B cell (primary cell): ENCODE measurements at places on chromosomes 11 and 22. TPM values are rescaled to one million over a fixed set of nuclear protein-coding genes. Genes with fewer than 3 reads are reported as not detected.

Gene OR8H1
- not detected in 2 replicates for total RNA-seq

Gene SCGB2A2
- total RNA-seq: not detected in 2 replicates

Gene SLC22A25
- not detected in 2 replicates for total RNA-seq

Gene CHADL
- 0.34 and 0.59 TPM in 2 replicates for total RNA-seq

Gene PCF11
- total RNA-seq: 185 and 190 TPM in 2 replicates

Gene PKP3
- 0.39 TPM in 1 of 2 replicates, not detected in the other for total RNA-seq

Gene MMP12
- total RNA-seq: not detected in 2 replicates

Gene UBASH3B
- total RNA-seq: 3.6 and 4.2 TPM in 2 replicates

Gene NTM
- not detected in 2 replicates for total RNA-seq

Gene ADAMTS8
- total RNA-seq: not detected in 2 replicates

Gene CD248
- total RNA-seq: 0.83 and 0.96 TPM in 2 replicates

Gene FXYD2
- total RNA-seq: 13.5 and 19.5 TPM in 2 replicates

Gene CECR2
- 4.8 and 6.6 TPM in 2 replicates for total RNA-seq

Gene CALCA
- total RNA-seq: not detected in 2 replicates

Gene LRRC56
- total RNA-seq: 15.8 and 16.6 TPM in 2 replicates

Gene CCDC87
- total RNA-seq: 0.17 and 0.39 TPM in 2 replicates

Gene GNB1L
- 6.6 and 7.2 TPM in 2 replicates for total RNA-seq

Gene ZNF280A
- total RNA-seq: not detected in 2 replicates

Gene TCN2
- total RNA-seq: 0.19 and 0.37 TPM in 2 replicates

Gene OR8G1
- not detected in 2 replicates for total RNA-seq

Gene PHOX2A
- not detected in 2 replicates for total RNA-seq

Gene CRYBB2
- not detected in 2 replicates for total RNA-seq

Gene IL18
- total RNA-seq: 0.58 and 0.67 TPM in 2 replicates

Gene SMTNL1
- total RNA-seq: not detected in 2 replicates

Gene PGA5
- total RNA-seq: not detected in 2 replicates

Gene SCGB1D2
- not detected in 2 replicates for total RNA-seq

Gene TMEM86A
- total RNA-seq: 0.58 and 1.1 TPM in 2 replicates

Gene CATSPER1
- not detected in 2 replicates for total RNA-seq

Gene WBP2NL
- 10.1 and 10.4 TPM in 2 replicates for total RNA-seq

Gene SMC1B
- total RNA-seq: 0.07 TPM in 1 of 2 replicates, not detected in the other

Gene DDI1
- not detected in 2 replicates for total RNA-seq

Gene PTPRCAP
- 262 and 266 TPM in 2 replicates for total RNA-seq

Gene CNGA4
- total RNA-seq: 0.22 and 0.79 TPM in 2 replicates

Gene EMID1
- not detected in 2 replicates for total RNA-seq

Gene SAA2
- not detected in 2 replicates for total RNA-seq
